Brain microvascular endothelial cell (primary cell): ENCODE measurements at places on chromosomes 4 and X.

- no peak for DNase-seq
Observed at GRCh38 chr4:183830438-183830985, 74.6 kb upstream of the STOX2 start.

DNA sequence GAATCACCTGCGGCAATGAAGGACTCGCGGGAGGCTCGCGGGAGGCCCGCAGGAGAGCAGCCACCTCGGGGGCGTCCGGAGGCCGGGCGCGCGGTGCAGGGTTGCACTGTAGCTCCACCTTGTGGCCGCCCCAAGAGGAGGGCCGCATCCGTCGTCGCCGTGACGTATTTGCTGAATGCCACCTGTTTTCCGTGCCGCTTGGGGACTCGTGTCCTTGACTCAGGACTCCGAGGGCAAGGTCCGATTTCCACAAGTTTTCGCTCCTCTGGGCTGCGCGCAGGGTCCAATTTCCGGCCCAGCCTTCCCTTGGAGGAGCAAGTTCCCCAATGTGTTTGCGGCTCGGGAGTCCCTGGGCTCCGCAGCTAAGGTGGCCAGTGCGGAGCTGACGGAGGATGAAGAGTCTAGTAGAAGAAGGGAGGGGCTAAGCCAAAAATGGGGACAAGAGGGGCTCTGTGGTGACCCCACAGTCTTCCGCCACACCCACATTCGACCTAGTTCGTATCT is 10.7 kb upstream of the DLG3 start:
- no peak for DNase-seq

DNA sequence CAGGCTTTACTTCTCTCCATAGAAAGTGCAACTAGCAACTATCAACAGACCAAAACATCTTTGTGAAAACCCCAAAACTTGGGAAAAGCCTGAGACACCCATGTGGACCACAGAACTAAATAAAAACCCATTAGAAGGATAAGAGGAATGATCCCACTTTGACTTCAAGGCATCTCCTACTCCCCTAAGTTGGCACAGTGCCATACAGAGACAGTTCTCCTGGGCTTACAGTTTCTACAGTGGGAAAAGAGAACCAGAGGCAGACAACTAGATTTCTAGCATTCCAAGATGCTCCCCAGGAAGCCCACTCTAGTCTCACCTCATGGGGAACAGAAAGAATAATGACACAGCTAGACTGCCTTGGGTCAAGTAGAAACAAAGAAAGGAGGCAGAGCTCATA is 20.4 kb downstream of the TMLHE start:
- DNase-seq, result no peak

DNA sequence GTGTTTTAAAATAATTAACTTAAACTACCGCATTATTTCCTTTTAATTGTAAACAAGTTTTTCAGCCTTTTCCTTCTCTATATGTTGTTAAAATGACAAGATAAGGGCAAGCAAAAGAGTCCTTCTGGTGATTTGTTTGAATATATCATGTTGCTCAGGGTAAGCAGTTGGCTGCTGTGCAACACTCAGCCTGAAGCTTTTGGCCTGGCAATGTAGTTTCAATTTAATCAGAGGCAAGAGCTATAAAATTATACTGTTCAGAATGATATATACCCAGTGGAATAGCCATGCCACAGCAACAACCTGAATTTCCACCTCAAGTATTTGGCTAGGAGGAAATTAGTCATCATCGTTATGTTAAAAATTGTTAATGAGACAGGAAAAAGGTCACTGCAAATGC is 53.4 kb downstream of the GRXCR1 start:
- DNase-seq, result no peak

DNA sequence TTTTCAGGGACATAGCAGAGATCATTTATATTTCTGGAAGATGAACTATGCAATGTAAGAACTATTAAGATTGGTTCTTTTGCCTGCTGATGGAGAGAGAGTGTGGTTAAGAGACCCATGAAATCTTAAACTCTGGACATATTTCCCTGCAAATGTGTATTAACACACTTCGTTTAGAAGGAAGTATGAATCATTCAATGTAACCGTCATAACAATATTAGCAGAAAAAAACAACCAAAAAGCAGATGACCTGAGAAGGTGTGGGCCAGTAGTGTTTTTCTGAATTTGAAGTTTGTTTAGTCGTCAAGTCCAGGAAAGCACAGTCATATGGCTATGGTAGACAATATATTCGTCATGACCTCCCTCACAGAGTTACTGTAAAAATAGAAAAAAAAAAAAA is 2.5 kb upstream of the TMPRSS11D start:
- DNase-seq, result peak; percentile 12

- no peak for DNase-seq
Observed at GRCh38 chrX:16418650-16419049, 231.3 kb upstream of the S100G start.

DNA sequence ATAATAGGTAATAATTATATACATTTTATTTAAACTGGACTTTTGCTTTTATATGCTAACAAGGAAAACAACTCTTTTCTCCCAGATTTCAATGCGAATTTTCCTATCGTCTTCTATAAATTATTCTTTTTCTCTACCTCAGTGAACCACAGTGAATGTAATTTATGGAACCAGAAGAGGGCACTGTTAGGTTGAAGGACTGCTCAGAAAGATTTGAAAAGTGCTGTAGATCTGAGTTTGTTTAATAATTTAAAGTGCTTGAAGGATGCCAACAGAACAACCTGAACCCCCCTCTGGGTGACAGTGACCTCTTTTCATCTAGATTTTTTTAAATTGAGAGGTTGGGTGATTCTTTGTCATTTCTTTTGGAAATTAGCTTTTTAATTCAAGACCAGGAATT is 54.9 kb downstream of the PHOX2B start:
- DNase-seq, result peak; percentile 12

DNA sequence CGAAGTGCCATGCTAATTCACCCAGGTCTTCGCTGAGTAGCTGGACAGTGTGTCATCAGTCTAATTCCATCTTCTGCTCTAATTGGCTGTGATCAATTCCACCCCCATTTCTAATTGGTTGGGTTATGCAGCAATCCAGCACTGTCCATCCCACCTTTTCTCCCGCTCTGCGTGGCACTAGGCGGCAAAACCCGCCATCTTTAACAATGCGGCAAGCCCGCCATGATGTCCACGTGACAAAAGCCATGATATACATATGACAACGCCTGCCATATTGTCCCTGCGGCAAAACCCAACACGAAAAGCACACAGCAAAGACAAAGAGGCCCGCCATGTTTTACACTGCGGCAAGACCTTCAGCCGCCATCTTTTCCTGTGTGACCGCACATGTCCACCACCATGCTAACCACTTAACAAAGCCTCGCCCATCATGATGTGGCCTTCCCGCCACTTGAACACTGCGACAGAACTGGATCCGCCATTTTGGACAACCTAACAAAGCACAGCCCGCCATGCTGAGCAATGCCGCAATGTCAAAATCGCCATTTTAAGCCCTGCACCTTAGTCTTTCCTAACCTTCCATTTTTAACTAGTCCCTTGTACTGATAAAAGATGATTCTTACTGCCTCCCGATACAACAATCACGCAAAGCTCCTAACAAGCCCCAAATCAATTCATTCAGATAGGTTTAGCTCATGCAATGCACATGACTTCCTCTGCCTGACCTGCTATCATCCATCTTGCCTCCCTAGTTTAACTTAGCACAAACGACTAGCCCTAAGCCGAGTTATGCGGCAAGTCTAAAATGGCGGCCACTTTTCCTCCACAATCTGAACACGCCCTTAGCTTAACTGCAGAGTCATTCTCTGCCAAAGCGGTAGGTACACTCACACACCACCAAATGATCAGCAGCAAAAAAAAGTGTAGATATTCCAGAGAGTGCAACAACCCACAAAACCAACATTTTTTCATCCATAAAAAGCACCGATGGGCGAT is 288.3 kb downstream of the CHIC1 start:
- peak; percentile 94 for DNase-seq

GRCh38 chr4:37966044-37966443 is 5.8 kb downstream of the PTTG2 start:
- no peak for DNase-seq

- peak; percentile 29 for DNase-seq
Observed at GRCh38 chrX:85243761-85244449, at the start of the genes SATL1 and ZNF711. SATL1 (minus strand) TSS chrX:85243779; CDS start chrX:85108968, 134,811 bp downstream. ZNF711 (plus strand) TSS chrX:85243991; CDS start chrX:85247573, 3,582 bp downstream.

GRCh38 chrX:56498756-56499155 is 64.7 kb upstream of the UBQLN2 start:
- DNase-seq, result no peak

- no peak for DNase-seq
Observed at GRCh38 chrX:124362072-124362471, 15.7 kb downstream of the SH2D1A start.

- no peak for DNase-seq
Observed at GRCh38 chr4:169205075-169205743, 65.5 kb downstream of the SH3RF1 start.

- no peak for DNase-seq
Observed at GRCh38 chrX:49951524-49952193, 29.3 kb downstream of the CLCN5 start.

DNA sequence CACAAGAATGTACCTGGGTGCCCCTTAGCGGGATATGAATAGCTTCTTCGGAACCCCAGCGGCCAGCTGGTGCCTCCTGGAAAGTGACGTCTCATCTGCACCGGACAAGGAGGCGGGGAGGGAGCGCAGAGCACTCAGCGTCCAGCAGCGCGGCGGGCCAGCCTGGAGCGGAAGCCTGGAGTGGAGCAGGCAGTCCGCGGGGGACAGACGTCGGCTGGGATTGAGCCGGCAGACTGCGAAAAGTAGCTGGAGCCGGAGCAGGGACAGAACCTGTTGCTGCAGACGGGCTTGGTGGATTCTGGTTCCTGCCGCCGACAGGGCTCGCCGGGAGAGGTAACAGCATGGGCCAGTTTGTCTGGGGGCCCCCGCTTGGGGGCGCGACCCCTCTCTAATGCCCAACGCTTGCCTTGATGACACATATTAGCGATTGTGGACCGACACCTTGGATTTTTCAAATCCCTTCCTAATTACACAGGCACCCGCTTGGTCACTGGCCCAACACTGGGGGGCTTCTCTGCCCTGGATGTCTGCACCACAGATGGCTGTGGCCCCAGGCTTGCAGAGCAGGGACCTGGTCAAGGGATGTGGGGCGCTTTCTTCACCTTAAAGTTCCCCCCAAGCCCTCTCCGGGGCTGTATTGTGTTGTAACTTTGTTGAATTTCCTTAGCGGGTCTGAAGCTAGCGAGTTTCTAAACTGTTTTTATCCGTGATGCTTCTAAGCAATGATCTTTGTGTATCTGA is at the start of gene NPFFR2:
TSS of gene NPFFR2 (plus strand) at position 133 of the 741 bp plus-strand sequence. CDS start 96,592 bp downstream, outside the sequence.
- peak; percentile 4 for DNase-seq

DNA sequence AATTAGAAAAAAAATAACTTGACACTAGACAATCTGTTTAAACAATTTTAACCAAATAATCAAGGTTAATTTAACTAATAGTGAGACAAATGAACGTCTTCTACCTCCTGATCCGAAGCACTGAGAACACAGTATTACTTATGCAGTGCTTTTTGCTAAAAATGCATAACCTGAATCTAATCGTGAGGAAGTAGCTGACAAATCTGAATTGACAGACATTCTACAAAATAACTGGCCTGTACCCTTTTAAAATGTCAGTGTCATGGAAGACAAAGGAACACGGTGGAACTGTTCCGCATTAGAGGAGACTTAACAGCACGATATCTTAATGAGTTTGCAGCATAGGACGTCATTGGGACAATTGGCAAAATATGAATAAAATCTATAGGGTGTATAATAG is 631.2 kb upstream of the ZFP42 start:
- no peak for DNase-seq

DNA sequence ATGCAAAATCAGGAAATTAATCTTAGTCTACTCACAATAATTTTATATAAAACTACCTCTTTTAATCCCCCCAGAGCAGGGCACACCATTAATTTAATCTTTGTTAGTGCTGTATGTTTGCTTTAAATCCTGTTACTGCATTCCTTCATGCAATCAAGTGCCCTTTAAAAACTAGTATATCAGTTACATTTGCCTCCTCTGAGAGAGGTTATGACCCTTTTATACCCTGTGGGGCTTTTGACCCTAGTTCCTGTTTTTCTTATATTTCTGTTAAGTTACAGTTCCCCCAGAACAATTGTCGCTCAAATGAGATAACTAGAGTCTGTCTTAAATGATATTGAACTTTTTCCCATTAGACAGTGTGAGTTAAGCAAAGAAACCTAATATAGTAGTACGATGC is 46.2 kb downstream of the GPC4 start:
- no peak for DNase-seq

GRCh38 chr4:76546327-76546726 is 111.3 kb downstream of the SHROOM3 start:
- DNase-seq, result no peak

- no peak for DNase-seq
Observed at GRCh38 chr4:76947369-76947768, 2.2 kb upstream of the SEPTIN11 start.

DNA sequence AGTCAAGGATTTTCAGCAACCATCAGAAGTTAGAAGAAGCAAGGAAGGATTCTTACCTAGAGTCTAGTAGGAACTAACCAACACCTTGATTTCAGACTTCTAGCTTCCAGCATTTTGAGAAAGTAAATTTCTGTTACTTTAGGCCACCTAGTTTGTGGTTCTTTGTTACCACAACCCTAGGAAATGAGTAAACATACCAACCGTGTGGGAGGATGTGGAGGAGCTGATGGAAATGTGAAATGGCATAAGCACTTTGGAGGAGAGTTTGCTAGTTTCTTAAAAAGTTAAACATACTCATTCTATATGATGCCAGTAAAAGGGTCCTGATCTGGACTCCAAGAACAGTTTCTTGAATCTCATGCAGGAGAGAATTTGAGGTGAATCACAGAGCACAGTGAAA is 679.4 kb downstream of the PDHA2 start:
- DNase-seq, result no peak

DNA sequence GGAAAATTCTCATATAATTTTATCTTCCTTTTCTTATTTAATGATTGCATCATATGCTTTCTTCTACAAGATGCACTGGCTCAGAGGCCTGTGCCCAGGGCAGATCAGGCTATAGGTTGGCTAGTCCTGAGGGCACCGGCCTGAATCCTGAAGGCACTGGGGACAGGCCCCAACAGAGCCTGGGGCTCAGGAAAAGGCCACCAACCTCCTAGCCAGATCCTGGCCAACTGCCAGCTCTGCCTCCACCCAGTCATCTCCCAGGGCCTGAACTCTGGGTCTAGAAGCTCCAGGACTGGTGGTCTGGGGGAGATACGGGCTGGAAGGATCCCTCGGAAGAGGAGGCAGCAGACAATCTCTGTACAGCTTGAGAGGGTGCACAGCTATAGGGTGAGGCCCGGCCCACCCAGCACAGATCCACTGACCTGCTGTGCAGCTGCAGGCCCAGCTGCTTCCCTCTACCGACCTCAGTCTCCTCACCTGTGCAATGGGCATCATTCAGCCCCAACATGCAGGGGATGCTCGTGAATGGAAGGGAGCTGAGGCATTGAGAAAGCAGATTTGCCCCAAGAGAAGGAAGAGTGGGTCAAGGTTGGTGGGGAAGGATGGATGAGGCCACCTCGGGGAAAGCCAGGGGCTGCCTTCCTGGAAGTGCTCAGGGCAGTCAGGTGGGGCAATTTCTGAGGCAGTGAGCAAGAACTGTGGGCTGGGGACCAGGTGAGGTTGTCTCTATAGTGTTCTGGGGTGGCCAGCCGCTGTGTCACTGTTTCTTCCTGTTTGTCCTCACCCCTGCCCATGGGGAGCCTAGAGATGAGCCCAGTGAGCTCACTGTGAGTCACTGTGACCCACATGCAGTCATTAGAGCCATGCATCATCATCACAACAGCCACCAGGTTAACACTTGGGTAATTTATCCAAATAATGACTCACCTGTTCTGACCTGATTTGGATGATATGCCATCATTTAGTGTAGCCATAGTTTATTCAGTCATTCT is 22.4 kb upstream of the XAGE2 start:
- peak; percentile 7 for DNase-seq

- no peak for DNase-seq
Observed at GRCh38 chrX:119999087-119999634, 55.6 kb upstream of the NKAP start.
